ENCODE measurements at places on chromosomes 7 and 10.

DNA sequence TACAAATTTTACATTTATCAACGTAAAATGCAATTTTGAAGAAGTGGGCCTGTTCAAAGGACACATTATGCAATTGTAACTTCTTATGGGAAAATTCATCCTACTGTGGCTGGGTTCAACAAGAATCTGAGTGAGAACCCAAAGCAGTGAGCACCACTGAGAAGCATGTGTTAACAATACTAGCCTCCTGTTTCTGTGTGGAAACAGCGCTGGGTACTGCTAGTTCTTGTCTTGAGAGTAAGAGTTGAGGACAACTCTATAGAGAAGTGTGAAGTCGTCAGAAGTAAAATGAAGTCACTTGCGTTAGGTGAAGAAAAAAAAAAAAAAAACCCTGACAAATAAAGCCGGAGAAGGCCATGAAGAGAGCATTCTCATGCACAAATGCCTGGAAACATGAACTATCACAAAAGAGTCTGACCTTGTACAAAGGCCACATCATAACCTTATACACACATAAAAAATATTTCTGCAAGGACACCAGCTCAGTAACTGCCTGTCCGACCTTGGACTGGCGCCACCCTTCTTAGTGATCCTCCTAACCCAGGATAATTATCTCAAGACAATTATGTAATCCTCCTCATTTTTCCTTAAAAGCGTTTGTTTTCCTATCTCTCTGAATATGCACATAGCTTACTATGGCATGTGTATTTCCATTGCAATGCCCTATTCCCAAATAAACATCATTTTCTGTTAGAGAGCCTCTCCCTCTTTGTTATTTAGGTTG is 554.9 kb downstream of the HTR7 start:
- no peak for DNase-seq

- no peak for DNase-seq
Observed at GRCh38 chr10:82722273-82722672, 847.3 kb downstream of the NRG3 start.

DNA sequence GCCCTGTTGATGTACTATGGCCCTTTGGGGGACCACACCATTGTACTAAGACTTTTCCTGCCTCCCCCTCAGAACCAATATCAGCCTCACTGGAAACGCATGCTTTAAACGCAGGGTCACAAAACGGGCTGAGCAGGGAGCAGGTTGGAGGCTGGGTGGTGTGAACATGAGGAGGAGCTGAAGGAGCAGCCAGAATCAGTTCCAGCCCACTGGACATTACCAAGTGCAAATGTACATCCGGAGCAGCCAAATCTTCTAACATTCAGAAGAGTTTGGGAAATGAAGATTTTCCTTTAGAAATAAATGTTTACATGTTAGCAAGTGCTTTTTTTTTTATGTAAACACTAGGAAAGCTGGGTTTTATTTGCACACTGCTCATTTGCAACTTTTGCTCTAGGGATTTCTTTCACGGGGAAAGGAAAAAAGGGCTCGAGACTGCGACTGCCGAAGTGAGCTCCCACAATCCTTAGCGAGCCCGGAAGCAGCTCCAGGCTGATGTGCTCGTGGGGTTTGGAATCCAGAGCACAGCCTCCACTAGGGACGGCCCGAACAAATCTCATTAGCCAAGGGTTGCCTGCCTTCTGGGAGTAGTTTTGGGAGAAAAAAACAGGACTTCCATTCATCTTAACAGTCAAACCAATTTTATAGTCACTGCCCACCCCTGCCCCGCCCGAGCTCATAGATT is 108.0 kb upstream of the YAE1 start:
- DNase-seq = no peak

- no peak for DNase-seq
Observed at GRCh38 chr7:103010211-103010610, 64.4 kb downstream of the FBXL13 start.

- DNase-seq = no peak
Observed at GRCh38 chr7:157318015-157318706, 18.6 kb upstream of the DNAJB6 start.

DNA sequence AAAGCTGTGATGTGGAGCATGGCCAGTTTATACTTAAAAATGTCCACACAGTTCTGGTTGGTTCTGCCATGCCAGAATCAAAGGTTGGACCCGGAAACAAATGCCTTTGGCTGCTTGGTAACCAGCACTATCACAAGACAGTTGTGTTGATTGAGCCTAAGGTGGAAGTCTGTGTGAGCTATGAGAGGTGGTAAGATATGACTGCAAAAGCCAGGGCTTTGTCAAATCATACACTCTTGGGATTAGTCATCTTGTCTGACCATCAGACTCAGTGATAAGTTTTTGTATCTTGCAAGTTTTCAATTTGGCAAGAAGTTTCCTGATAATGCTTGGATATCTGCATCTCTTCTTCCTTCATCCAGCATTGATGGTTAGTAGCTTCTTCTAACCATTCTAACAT is 35.5 kb downstream of the GPR141 start:
- no peak for DNase-seq

DNA sequence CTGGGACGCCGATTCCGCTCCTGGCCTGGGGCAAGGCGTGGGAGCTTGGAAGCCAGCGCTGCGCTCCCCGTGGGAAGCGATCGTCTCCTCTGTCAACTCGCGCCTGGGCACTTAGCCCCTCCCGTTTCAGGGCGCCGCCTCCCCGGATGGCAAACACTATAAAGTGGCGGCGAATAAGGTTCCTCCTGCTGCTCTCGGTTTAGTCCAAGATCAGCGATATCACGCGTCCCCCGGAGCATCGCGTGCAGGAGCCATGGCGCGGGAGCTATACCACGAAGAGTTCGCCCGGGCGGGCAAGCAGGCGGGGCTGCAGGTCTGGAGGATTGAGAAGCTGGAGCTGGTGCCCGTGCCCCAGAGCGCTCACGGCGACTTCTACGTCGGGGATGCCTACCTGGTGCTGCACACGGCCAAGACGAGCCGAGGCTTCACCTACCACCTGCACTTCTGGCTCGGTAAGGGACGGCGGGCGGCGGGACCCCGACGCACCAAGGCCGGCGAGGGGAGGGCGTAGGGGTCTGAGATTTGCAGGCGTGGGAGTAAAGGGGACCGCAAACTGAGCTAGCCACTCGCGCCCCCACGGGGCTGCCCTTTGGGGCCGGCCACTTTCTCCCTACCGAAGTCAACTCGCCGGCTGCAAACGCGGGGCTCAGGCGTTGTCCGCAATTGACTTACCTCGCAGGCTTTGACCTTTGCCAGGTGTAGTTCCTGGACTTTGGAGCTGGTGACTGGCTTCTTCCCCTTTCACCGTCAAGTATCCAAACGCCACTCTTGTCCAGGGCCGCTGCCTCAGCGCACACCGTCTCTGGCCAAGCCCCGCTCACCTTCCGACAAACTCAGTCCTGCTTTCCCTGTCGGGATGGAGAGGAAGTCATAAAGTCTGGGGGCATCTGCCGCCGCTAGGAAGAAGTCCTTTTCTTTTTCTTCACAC is at the start of gene SCIN:
Gene SCIN, plus strand, starts transcription at position 187 of the 928 bp plus-strand sequence. Its CDS starts 67 bp downstream, at position 254.
- DNase-seq = no peak

DNA sequence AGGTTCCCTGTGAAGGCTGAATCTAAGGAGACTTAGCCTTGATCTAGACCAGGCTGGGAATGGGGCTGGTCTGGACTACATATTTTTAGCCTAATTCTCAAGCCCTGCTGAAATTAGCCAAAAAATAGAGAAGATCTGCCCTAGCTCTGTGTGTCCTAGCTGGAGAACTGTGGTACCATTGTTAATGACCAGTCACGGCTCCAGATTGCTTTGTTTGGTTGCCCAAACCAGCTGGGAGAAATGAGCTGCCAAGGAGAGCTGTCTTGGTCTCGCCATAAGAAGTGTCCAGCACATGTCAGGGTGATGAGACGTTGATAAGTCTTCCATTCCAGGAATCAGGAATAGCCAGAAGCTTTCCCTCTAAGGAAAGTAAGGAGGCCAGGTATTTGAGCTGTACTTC is 20.7 kb downstream of the GBX1 start:
- DNase-seq = no peak

GRCh38 chr7:146455091-146455655 is 338.6 kb downstream of the CNTNAP2 start:
- no peak for DNase-seq

- peak; percentile 59 for DNase-seq
Observed at GRCh38 chr7:140209866-140210609, 33.3 kb upstream of the KDM7A start.

- no peak for DNase-seq
Observed at GRCh38 chr10:92847202-92847864, 987 bp upstream of the EXOC6 start.

DNA sequence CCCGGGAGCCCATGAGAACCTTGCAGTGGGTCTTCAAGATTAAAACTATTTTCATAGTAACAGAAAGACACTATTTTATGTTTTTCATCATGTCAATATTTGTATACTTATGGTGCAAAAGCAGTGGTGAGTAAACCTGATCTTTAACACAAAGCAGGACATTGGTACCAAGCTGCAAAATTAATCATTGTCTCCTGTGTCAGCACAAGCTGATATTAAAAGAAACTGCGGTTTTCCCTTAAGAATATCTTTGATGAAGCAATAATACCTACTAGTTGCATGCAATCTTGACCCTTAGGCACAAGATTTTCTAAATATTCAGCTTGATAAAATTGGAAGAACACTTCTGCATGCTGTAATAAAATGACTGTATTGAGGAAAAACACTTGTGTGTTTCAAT is 121.7 kb downstream of the MDFIC start:
- no peak for DNase-seq

DNA sequence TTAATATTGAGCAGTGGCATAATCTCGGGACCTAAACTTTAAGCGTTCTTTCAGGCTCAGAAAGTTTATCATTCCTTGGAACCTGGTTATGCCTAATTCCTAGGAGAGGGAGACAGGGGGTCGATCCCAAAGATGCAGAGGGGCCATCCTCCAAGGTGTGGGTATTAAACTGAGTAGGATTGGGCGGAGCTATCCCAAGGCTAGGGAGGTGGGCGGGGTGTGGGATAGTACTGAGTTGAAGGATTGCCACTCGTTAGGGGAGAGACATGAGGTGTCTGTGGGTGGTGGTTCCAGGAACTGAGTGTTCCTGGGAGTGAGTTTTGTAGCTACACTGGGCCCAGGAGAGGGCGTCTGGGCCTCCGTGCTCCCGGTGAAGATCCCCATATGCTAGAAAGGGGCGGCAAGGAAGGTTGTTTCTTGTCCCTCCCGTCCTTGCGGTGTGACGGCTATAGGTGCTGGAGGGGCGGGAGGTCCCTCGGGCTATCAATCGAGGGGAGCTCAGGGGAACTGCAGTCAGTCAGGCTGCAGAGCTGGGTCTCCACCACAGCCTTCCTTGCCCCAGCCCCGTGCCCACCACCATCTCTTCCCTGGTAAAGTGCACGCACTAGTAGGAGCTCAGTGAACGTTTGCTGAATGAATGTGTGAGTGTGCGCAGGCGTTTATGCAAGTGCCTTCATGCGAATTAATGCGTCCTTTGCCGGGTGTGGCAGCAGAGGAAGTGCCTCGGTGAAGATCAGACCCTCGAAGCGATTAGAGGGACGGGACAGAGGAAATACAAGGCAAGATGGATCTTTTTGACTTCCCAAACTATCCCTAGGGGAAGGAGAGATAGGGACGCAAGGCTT is 3.0 kb upstream of the HMX2 start:
- no peak for DNase-seq

- DNase-seq = no peak
Observed at GRCh38 chr7:44665531-44666213, 59.2 kb downstream of the OGDH start.

DNA sequence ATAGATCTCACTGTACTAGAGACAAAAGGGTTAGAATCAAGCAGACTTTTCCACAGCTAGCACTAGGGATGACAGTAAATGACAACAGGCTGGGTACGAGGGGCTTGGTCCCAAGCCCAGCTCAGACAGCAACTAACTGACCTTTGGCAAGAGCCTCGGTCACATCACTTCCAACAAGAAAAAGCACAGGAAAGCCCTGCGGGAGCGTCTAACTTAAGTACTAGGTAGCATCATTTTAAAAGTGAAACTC is 22.8 kb downstream of the CALML3 start:
- no peak for DNase-seq

- no peak for DNase-seq
Observed at GRCh38 chr10:18136073-18136791, 4.0 kb upstream of the CACNB2 start.

DNA sequence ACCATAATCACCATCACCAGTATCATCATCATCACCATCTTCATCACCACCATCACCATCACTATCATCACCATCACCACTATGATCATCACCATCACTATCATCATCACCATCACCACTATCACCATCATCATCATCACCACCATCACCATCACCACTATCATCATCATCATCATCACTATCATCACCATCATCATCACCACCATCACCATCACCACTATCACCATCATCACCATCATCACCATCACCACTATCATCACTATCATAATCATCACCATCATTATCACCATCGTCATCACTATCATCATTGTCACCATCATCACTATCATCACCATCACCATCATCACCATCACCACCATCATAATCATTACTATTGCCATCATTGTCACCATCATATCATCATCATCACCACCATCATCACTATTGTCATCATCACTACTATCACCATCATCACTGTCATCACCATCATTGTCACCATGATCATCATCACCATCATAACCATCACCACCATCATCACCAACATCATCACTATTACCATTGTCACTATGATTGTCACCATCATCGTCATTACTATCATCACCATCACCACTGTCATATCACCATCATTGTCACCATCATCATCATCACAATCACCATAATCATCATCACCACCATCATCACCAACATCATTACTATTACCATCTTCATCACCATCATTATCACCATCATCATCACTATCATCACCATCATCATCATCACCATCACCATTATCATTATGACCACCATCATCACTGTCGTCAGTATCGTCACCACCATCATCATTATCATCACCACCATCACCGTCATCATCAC is 154.7 kb downstream of the ACTR3B start:
- no peak for DNase-seq

DNA sequence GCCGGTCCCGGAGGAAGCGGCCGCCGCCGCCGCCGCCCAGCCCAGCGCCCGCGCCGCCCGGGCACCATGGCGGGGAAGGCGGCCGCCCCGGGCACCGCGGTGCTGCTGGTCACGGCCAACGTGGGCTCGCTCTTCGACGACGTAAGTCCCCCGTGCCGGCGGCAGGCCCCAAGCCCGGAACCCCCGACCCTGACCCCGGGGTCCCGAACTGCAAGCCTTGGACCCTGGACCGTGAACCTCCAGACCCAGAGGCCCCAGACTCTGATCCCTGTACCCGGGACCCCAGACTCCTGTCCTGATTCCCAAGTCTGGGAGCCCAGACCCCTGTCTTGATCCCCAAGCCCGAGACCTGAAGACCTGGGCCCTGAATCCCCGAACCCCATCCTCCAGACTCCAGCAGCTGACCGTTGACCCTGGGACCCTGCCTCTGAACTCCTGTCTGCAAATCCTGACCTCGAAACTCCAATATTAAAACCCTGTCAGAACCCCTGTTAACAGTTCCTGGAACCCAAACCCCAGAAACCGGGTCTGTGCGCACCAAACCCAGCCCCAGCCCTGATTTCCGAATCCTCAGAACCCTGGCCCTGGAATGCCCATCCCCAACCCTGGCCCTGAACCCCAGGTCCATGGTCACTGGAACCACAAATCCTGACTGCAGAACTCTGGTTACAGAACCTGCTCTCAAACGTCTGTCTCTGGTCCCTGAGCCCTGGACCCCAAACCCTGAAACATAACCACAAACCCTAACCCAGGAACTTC is 623 bp downstream of the INPP5A start:
- no peak for DNase-seq

Measured in stimulated activated CD4-positive, alpha-beta T cell treated with anti-CD3 and anti-CD28 coated beads, TNF-alpha, amount 100 ng/mL, for 48 hours (primary cell).